ENCODE measurements at places on chromosomes 11 and 22. TPM values are rescaled to one million over a fixed set of nuclear protein-coding genes. Genes with fewer than 3 reads are reported as not detected.

TEX54 gene
- 0.33 TPM for polyA plus RNA-seq

TEX12 gene
- 0.11 TPM for polyA plus RNA-seq

ESAM gene
- 73.8 TPM for polyA plus RNA-seq

OR8G5 gene
- not detected for polyA plus RNA-seq

DNA sequence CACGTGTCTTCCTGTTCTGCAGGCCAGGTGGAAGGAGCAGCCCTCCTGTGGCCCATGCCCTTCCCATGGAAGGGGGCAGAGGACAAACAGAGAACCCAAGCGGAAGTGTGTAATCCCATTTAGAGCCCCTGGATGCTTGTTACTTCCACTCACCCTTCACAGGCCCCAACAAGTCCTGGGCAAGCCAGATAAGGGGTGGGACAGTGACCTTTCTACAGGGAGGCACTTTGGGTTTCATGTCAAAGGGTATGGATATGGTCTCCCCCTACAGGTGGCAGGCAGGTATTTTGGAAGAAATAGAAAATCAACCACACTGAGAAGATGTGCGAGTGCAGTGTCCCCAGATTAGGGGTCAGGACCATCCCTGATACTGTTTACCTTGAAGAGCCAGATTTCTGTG is 11.4 kb downstream of the MPEG1 start:
- no peak for DNase-seq

GRCh38 chr11:46367244-46367915 is 14.1 kb upstream of the MDK start:
- DNase-seq, result no peak

GAS2 gene
- 10.8 TPM for polyA plus RNA-seq

DNA sequence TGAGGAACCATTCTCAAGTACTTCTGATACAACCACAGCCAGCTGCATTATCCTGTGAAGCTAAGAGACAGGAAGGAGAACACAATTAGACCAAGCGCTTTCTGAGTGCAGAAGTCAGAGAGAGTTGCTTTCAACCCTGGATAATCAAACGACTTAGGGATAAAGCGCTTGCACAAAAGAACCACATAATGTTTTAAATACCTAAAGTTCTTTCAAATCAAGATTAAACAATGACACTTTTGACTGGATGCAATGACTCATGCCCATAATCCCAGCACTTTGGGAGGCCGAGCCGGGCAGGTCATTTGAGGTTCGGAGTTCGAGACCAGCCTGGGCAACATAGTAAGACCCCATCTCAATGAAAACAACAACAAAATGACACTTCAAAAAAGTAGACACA is 145.1 kb downstream of the SWAP70 start:
- DNase-seq, result no peak

DNA sequence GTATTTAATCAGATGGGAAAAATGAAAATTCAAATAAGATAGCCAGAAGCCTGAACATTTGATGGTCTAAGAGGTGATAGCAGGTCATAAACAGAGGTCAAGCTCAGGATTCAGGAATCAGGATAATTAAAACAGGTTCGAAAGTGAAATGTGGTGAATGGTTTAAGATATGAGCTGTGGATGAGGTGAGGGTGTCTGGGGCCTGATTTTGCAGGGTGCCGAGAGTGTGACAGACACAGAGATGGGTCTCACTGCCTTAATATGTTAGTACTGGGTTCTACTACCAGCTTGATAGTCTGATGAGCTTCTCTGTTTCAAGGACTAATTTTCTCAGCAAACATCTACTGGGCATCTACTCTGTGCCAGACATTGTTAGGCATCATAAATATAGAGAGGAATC is 19.9 kb upstream of the EMSY start:
- DNase-seq, result no peak

LMO2 gene
- 34.9 TPM for polyA plus RNA-seq

- no peak for DNase-seq
Measured at GRCh38 chr11:78189174-78189724, 530 bp downstream of the USP35 start.

- DNase-seq, result no peak
Measured at GRCh38 chr11:28132548-28132947, 24.4 kb downstream of the METTL15 start.

P2RX3 gene
- 0.76 TPM for polyA plus RNA-seq

SMC1B gene
- polyA plus RNA-seq, result 0.42 TPM

DNA sequence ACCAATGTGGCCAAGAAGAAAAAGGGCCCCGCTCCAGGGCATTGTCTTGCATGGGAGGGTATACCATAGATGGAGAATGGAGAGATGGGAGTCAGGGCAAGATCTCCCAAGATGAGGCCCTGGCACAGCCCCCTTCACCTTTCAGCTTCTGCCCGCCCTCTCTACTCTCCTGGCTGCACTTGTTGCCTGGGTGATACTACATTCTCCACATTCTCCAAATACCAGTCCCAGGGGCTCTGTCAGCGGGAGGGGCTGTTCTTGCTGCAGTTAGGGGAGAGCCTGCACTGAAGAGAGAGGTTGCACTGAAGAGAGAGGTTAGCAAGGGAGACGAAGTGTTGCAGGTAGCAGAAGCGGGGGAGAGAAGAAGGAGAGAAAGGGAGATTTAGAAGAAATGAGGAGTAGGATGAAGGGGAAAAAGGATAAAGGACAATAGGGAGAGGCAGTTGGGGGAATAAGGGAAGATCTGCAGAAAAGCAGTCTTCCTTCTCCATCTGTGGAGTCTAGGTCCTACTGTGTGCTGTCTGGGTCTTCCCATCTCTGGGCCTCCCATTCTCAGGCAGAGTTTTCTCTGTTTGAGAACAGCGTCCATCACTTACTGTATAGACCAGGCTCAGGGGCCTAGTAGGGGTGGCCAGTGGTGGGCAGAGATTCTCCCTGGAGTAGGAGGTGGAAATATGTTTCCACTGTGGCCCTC is 8.0 kb downstream of the PHLDB1 start:
- DNase-seq, result no peak

GRCh38 chr11:26187639-26188038 is 144.3 kb upstream of the ANO3 start:
- no peak for DNase-seq

GRCh38 chr11:128502726-128503125 is 84.6 kb downstream of the ETS1 start:
- DNase-seq, result no peak

DNA sequence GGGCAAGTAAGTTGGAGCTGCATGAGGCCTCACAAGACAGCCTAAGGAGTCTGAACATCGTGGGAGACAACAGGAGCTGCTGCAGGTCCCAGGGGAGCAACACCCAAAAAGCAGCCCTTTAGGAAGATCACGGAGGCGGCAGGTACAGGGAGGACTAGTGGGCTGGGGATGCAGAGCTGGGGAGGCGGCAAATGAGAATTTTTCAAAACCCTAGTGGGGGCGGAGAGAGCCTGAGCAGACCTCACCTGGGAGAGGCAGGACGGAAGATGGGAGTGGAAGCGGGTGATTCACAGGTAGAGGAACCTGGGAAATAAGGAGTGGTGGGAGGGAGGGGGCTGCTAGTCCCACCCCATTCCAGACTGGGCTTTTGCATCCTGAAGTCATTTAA is 42.1 kb downstream of the DKK3 start:
- no peak for DNase-seq

DNA sequence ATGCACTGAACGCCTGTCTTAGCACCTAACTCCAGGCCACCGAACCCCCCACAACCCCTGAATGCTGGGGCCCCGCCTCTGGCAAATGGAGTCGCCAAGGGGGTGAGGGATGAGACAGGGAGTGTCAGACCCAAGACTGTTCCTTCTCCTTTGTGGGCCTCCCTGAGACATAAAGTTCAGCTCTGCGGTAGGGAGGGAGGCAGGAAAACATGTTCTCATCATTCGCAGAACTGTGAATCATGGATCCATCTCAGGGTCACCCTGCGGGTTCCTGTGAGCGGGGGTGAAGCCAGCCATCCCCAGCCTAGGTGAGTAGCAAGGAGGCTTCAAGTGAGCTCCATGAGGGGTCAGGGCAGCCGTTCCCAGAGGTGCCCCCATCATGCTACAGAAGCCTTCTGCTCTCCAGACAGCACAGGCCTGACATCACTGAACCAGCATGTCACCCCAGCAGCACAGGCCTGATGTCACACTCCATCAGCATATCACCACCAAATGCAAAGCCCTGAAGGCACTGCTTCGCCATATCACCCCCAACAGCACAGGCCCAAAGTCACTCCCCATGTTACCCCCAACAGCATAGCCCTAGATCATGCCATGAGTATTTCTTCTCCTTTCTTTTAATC is 27.2 kb downstream of the TMPRSS6 start:
- DNase-seq, result no peak

- DNase-seq, result no peak
Measured at GRCh38 chr22:32204856-32205722, at the start of gene RFPL2. RFPL2 (minus strand) TSS chr22:32205073; CDS start chr22:32202451, 2,622 bp downstream.

TRPM5 gene
- 2.2 TPM for polyA plus RNA-seq

CABP4 gene
- 0.64 TPM for polyA plus RNA-seq

GRCh38 chr11:14242187-14242586 is 116.8 kb downstream of the RRAS2 start:
- DNase-seq, result no peak

OR8A1 gene
- polyA plus RNA-seq, result 0.03 TPM

DNA sequence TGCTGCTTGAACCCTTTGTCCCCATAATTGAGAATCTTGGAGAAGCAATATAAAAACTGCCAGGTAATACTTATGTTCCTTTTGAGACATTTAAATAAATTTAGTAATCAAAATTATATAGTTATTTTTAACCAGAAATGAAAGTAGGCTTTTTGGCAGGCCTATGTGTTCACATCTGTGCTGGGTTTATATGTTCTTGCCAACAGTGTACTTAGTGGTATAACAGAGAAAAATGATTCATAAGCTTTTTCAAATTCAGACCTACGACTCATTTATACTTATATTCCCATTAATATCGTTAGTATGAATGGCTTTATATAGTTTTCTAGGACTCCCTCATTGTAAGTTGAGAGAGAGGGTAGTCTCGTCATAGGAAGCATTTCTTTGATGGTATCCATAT is 79.0 kb downstream of the DDX10 start:
- DNase-seq, result no peak

DNA sequence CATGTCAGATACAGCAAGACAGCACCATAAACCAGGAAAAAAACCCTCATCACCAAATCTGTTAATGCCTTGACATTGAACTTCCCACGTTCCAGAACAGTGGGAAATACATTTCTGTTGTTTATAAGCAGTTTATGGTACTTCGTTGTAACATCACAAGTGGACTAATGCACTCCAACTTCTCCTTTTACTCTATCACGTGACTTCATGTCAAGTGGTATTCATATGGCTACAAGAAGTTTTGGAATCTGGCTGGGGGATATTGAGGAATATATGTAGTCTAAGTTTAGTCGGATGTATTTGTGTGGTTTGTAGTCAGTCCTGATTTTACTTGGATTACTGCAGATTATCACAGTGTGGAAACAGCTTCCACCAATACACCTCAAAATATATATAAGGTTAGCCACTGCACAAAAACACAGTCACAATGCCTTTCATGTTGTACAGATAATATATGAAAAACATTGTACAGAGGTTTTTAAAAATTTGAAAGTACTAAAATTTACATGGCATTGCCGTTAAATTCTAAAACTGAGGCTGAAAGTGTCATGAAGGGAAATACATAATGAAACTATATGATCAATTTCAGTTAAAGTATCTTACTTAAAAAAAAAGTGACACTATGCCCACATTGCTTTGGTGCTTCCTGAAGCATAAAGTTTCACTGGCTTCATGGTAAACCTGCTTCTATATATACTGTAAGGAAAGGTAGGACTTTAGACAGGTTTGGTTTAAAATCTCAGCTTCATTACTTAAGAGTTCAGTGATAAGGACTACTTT is 134.1 kb downstream of the CASP12 start:
- no peak for DNase-seq

DNA sequence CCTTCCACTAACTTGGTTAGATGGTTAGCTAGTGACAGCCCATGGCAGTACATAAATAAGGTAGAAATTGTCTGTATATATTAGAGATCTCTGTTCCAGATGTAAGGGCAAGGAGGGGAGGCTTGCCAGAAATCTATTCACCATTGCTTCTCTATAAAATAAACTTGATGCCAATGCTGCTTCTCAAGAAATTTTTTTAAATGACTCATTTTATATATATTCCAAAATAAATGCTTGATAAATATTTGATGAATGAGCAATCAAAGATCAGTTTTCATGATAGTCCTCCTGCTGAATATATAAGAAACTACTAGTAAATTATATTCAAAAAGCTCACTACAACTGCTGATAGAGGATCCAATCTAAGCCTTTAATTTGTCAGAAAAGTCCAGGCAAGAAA is 710.6 kb upstream of the CCDC179 start:
- DNase-seq, result no peak

- no peak for DNase-seq
Measured at GRCh38 chr11:107118025-107118720, 99.9 kb upstream of the GUCY1A2 start.

GLYATL1B gene
- polyA plus RNA-seq, result not detected

DNA sequence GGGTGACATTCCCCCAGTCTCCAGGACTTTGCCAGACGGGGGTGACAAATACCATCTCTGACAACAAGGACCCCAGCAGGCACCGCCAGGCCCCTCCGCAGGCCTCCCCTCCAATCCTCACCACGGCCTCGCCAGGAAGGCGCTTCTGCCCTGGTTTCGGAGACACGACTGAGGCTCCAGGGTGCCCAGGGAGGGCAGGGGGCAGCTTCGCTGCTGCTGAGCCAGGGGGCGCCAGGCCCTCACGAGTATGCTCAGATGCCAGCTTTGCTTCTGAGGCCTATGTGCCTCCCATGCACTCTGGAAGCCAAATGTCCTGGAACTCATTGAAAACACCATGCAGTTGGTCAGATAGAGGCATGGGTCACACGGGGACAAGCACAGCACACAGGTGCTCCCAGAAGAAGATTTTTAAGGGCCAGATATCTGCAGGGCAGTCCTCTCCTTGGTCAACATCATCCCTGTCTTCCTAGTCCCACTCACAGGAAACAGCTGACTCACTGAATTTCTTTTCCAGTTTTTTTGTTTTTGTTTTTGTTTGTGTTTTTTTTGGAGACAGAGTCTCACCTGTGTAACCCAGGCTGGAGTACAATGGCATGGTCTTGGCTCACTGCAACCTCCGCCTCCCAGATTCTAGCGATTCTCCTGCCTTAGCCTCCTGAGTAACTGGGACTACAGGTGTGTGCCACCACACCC is 19.9 kb downstream of the BID start:
- DNase-seq, result no peak

GRCh38 chr11:66346476-66347424 is 679 bp downstream of the B4GAT1 start:
- no peak for DNase-seq

GRCh38 chr22:45238076-45238956 is 2.4 kb downstream of the KIAA0930 start:
- no peak for DNase-seq

SEPTIN3 gene
- polyA plus RNA-seq, result 7.2 TPM

C22orf15 gene
- polyA plus RNA-seq, result 2.3 TPM

GRCh38 chr11:27186580-27186979 is 146.0 kb downstream of the BBOX1 start:
- no peak for DNase-seq

DNA sequence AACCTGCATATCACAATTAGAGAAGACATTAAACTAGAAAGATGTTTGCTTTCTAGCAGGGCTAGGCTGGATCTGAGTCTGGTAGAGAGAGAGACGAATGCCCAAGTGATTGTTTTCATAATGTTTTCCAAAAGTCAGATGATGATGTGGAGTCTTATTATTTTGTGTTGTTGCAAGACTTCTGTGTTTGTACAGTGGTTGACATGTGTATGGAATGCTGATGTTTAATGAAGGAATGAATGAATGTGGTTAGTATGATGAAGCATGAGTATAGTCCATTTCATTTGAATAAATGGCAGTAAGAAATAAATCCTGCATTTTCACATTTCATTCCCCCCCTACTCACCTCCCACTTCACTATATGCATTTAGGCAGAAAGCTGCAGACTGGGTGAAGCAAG is 69.6 kb downstream of the PPP2R1B start:
- no peak for DNase-seq

MS4A12 gene
- not detected for polyA plus RNA-seq

- no peak for DNase-seq
Measured at GRCh38 chr11:47914743-47915142, 65.6 kb upstream of the PTPRJ start.
